ENCODE measurements at places on chromosomes 2 and 18.

GRCh38 chr2:98297817-98298682 lies 48.2 kb upstream of the CNGA3 start:
- no peak for DNase-seq

GRCh38 chr18:33914399-33914798 lies 310.3 kb downstream of the NOL4 start:
- DNase-seq: no peak

GRCh38 chr18:70425236-70425635 lies 136.4 kb downstream of the SOCS6 start:
- no peak for DNase-seq

GRCh38 chr2:181894381-181894780 lies 2.9 kb downstream of the ITPRID2 start:
- DNase-seq: no peak

- DNase-seq: no peak
Measured at GRCh38 chr2:1744446-1745170, at the start of gene PXDN. Gene PXDN, minus strand, starts transcription at chr2:1744515. Its CDS starts 60 bp downstream, at chr2:1744455.

GRCh38 chr18:76923485-76924085 lies 101.2 kb downstream of the ZNF236 start:
- no peak for DNase-seq

- peak; percentile 54 for DNase-seq
Measured at GRCh38 chr2:62313449-62314227, 117.7 kb downstream of the B3GNT2 start.

DNA sequence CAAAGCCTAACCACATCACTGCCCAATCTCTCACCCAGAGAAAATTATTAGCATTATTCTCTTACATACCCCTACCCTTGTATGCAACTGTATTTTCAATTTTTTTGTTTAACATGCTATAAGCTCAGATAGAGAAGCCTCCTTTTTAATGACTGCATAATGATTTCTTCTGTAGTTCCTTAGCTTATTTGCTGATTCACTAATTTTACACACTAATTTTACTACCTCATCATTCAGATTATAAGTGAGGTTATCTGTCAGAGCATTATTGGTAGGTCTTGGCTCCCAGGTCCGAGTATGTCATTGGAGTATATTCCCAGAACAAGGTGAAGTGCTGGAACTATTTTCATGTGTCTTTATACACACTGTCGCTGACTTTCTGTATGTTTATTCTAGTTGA lies 45.4 kb downstream of the RHBDD1 start:
- DNase-seq: no peak
